ENCODE measurements at places on chromosomes 4 and X. TPM values are rescaled to one million over a fixed set of nuclear protein-coding genes. Genes with fewer than 3 reads are reported as not detected.
A peak's percentile ranks its signal among the peaks of the same experiment; 100 is the strongest.

GRCh38 chr4:53543561-53543960 lies 47.7 kb downstream of the LNX1 start:
- DNase-seq: no peak

- no peak for DNase-seq
These were observed 25.3 kb downstream of the STARD8 start for GRCh38 chrX:68672581-68673318.

- DNase-seq: no peak
These were observed 390.7 kb downstream of the MAPK10 start for GRCh38 chr4:85968945-85969819.

DNA sequence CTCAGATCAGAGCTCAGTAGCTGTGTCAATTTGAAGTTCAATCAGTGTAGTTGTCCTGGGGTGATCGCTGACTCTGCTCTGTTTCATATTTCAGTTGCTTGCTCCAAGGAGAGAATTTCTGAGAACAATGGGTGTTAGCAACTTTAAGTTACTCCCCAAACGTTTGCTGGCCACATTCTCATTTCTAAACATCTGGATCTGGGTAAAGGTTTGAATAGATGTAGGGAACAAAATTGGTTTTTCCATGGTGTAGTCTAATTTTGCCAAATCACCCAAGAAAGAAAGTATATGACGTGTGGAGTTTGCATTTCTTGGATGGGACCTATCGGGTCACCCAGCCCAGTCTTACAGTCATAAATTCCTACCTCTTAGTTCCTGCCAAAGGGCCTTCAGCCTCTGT lies 103.7 kb downstream of the AKAP4 start:
- no peak for DNase-seq

DNA sequence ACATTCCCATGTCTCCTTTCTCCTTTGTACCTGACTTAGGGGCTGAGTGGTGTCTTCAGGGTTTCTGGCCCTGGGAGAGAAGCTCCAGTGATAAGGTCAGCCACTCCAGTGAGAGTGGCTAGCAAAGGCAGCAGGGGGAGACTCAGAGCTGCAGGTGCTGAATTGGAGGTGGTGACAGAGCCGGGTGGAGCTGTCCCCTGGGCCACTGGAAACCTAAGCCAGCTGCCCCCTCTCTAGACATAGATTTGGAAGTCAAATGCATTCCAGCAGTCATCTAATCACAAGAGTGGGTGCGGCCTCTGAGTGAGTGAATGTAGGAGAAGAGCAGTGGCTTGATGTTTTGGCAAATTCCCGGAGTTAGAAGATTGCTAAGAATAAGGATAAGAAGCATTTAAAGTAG lies 28.5 kb downstream of the TRIM2 start:
- peak; percentile 35 for DNase-seq

GRCh38 chr4:71635139-71635748 lies 148.6 kb downstream of the GC start:
- no peak for DNase-seq

GRCh38 chr4:18570370-18570769 lies 548.8 kb upstream of the LCORL start:
- no peak for DNase-seq

GRCh38 chrX:9885150-9885549 lies 82.0 kb upstream of the CLDN34 start:
- peak; percentile 69 for DNase-seq

DNA sequence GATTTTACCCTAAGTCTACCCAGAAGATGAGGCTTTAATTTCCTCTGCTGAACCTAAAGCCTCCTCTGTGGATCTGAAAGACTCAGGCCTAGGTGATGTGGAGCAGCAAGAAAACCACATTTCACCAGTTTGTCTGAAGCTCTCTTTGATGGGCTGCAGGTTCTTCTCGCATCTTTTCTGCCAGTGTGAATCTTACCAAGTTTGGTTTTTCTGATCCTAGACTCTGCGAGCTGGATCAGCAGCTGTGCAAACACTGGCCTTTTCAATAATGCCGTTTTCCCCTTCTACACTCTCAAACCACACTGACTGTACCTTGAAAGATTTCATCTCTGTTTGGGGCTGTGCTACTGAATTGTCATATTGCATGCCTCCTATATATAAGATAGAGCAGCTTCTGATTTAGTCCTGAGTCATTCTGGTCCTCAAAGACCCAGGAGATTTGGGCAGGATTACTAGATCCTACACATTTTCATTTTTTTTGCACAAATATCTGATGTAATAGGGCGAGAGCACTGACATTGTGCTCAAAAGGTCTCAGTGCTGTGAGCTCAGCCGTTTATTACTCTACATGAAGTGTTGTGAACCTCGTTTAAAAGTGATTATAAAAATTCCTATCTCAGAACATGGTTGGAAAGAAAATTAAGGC lies 133.6 kb upstream of the FAM9C start:
- DNase-seq: no peak

DNA sequence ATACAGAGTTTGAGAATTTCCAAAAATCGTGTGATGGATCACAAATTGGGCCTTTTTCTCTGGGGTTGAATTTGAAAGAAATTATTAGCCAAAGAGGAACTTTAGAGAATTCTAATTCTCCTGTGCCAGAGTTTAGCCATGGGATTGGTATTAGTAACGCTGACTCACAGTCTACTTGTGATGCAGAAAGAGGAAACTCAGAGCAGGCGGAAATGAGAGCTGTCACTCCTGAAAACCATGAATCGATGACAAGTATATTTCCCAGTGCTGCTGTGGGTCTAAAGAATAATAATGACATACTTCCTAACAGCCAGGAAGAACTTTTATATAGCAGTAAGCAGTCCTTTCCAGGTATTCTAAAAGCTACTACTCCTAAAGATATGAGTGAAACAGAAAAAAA lies 64.9 kb downstream of the N4BP2 start:
- DNase-seq: peak; percentile 35

DNA sequence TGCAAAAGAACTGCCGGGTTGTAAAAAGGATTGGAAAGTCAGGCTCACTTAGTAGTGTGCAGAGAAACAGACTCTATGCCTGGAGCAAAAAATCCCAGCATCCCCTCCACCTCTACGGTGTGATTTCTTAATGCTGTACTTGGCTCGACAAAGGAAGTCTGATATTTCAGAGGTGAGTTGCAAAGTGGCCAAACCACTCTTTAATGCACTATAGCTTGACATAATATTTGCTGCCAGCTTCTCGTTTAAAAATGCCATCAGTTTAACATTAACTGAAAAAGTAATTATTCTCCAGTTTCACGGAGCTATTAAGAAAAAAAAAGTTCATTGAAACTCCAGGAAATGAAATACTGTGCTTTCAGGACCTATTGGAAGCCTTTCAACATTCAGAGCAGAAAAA lies 448.3 kb upstream of the ZFP42 start:
- DNase-seq: no peak

GRCh38 chrX:19097553-19098283 lies 24.6 kb downstream of the ADGRG2 start:
- DNase-seq: no peak

DNA sequence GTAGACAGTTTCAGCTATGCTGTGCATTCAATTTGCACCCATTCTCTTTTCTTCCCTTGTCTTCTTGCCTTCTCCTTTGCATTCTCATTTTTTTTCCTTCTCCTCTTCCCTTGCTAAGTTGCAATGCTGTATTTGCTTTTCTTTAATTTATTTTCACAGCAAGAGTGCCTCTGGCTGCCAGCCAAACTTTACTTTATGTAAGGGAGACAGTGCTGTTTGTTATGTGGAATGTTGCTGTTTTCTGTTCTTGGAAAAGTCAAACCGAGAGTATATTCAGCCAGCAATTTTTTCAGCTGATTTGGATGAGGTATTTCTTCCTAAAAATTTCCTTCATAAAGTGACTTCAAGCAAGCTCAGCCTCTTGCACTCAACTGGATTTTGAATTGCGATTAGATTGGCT lies 1293.4 kb downstream of the ARAP2 start:
- DNase-seq: no peak

DNA sequence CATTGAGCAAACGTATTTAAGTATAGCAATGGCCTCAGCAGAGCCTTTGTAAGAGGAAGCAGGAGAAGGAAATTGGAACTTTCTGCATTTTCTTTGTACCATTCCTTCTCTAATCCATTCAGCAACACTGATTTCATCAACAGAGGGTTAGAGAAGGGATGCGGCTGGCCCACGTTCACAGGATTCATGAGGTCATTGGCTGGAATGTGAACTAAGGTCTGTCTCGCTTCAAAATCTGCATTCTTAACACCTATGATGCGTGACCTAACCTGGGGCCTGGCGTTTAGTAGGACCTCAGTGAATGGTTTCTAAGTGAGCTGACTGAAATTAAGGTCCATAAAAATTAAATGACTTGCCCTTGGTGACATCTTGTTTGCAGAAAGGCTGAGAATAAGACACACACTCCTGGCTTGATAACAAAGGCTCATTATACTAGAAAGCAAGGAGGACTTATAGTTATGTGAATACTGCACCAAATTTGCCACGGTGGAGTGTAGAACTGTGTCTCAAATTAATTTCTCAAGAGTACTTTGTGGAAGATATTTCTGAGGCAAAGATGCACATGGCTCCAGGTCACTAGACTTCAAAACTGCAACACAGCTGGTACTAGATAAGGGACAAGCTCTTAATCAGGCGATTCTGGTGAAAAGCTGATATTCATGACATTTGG lies 25.4 kb downstream of the FGFBP1 start:
- DNase-seq: no peak

- peak; percentile 35 for DNase-seq
These were observed 7.3 kb upstream of the RAB9B start for GRCh38 chrX:103839404-103839803.

GRCh38 chr4:10737337-10737736 lies 52.8 kb upstream of the CLNK start:
- no peak for DNase-seq

DNA sequence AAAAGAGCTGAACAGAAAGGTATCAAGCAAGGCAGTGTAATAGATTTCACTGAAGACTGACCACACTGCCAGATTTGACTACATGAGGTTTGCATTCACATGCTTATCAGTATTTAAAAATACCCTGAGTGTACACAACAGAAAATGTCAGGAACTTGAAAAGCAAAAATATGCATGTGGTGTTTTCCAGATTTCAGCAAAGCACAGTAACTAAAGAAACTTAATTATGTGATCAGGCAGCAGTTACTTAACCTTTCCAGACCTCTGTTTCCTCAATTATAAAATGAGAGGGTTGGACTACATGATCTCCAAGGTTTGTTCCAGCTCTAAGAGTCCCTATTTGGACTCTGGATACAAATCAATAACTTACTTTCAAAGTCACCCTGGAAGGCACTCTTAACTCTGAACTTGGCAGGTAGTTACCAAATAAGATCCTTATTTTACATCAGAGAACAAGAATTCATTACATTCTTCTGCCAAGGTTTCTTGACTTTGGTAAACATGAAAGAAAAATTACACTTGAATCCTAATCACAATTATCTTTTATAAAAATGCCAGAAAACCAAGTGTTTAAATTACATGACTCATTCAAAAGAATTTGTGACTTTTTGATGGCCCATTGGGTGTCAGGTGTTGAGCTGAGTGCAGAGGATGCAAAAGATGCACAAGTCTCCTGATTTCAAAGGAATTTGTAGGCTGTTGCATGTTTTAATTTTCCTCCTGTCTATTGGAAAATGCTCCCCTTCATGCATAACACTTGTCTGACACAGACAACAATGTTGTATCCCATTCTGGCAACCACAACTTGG lies 241.6 kb downstream of the MGST2 start:
- DNase-seq: no peak

DNA sequence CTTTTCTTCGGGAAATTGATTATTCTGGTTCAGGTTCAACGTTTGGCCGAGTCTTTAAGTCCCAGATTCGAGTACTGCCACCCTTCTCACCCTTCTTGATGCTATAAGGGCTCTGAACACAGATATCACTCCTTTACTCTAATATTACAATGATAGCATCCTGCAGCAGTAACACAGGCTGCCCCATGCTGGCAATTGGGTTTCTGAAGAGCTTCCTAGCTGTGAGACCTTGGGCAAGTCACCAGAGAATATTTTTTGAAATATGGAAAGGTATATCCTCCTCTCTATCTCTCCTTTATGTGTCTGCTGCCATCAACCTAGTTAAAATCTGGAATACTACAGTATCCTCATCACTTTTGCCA lies 297 bp upstream of the MTMR8 start:
- no peak for DNase-seq

DNA sequence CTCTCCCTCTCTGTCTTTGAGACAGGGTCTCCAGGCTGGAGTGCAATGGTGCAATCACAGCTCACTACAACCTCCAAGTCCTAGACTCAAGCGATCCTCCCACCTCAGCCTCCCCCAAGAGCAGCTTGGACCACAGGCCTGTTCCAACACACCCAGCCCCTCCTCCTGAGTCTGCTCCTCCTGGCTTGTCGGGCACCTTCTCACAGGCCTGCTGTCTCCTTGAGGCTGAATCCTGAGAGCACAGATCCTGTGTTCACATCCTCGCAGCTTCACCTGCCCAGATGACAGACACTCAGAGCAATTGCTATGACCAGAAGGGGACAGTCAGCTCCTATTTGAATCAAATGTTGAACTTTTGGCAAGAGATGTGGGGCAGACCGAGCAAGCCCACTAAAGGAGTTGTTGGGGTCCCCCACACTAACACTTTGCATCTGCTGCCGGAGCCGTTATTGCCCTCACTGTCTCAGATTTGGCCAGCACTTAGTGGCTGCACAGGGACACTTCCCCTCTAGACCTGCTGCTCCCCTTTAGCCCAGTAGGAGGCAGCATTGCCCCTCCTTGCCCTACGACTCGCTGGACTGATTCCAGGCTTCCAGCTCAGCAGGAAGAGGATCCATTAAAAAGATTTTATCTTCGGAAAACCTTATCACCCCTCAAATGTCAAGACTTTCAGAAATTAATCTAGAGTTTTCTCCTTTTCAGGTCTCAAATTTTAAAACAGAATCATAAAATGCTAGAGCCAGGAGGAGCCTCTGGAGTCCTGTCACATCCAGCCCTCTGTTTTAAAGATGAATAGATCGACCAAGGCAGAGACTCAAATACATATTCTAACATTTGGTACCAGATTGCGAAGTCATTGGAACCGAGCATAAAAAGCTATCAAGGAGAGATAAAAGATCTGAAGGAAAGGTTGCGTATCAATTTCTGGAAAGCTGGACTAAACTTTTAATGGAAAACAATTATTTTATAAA lies 113.7 kb downstream of the USP46 start:
- DNase-seq: peak; percentile 75

- no peak for DNase-seq
These were observed 138.8 kb upstream of the MSX1 start for GRCh38 chr4:4720646-4721045.

DNA sequence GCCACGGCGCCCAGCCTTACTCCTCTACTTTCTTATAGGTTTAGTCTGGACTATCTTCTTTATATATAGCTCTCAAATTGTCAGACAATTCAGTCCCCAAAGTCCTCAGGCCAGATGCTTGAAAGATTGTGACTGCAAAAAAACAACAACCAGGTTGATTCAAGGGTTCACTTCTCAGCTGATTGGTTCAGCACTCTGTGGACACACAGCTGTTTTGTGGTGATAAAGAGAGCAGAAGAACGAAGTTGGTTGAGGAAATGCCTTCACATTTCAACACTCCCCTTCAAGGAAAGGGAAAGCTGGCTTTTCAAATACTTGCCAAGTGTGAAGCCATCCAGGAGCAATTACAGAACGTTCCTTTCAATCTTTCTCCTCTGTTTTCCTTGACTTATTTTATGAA lies 166.8 kb downstream of the SHROOM3 start:
- DNase-seq: no peak

- peak; percentile 5 for DNase-seq
These were observed 10.7 kb upstream of the NKX1-1 start for GRCh38 chr4:1416948-1417260.

The NUP54 gene
- 51.3 TPM for total RNA-seq

The SMR3B gene
- not detected for total RNA-seq

The NHS gene
- 5.0 TPM for total RNA-seq

The MMAA gene
- total RNA-seq: 25.1 TPM

The RBM46 gene
- total RNA-seq: not detected

The SLC25A43 gene
- total RNA-seq: 6.2 TPM

The CSAG3 gene
- not detected for total RNA-seq

The YY2 gene
- 0.78 TPM for total RNA-seq

The HTR2C gene
- not detected for total RNA-seq

The PAGE1 gene
- not detected for total RNA-seq
